ENCODE measurements at places on chromosomes 7 and 10.

DNA sequence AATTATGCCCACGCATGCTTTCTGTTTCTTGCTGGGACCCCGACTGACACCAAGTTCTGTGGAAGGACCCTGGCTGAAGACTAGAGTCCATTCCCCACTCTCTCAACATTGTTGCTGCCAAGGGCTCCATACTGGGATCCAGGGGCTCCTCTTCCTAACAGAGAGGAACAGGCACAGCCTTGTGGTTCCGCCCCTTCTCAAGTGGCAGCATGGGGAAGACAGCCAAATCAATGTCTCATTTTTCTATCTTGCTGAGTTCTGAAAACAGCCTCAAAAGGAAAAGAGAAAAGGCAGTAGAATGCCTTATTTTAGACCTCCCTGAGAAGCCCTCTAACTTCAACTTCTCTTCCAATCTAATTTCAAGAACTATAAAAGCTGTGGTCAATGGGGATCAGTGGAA is 23.7 kb upstream of the LAMB1 start:
- DNase-seq = no peak

GRCh38 chr7:3887096-3887690 is 586.1 kb downstream of the SDK1 start:
- DNase-seq = no peak

GRCh38 chr10:44828508-44829142 is 82.5 kb upstream of the TMEM72 start:
- no peak for DNase-seq

GRCh38 chr7:14115701-14116100 is 126.2 kb upstream of the ETV1 start:
- DNase-seq = no peak

DNA sequence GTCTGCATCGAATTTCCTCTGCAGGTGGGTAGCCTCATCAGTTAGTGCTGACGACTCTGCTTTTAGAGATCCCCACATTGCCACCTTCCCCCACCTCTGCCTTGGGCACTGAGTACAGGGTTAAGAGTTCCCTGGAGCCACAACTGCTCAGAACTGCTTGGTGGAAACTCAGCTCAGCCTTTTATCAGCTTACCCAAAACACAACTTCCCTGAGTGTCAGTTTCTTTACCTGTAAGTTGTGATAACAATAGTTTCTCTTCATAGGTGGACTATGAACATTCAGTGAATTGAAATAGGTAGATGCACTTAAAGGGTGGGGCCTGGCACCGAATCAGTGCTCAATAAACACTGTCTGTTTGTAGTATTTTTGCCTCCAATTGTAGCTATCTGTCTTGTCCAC is 11.3 kb downstream of the ASB13 start:
- no peak for DNase-seq

DNA sequence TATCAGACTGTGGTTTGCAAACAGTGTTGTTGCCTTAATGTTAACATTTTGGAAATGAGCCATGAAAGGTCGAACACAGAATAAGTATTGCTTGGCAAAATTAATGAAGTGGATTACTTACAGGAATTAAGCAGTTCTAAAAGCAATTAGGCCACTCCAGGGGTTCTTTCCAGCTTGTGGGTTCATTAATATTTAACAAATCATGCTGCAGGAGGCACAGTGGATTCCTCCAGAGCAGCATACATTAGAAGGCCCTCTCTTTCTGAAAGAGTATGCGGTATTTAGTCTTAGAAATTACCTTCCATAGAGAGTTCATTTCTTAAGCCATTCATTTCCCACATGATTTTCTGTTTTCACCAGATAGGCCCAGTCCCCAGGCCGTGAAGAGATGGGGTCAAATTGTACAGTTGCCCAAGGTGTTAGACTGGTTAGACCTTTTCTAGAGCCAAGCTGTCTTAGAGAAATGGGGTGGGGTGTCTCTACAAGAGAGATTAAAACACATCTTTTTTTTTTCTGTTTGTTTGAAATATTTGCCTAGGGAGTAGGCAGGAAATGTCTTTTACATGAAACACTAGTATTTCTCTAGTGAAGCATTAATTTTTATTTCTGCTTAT is 40.0 kb upstream of the AGR3 start:
- peak; percentile 45 for DNase-seq

GRCh38 chr7:87518735-87519134 is 43.3 kb upstream of the ABCB4 start:
- DNase-seq = no peak

- DNase-seq = no peak
These were observed 14.6 kb downstream of the ITGB1 start for GRCh38 chr10:32943395-32943794.
